ENCODE measurements at places on chromosomes 2 and 18. TPM values are rescaled to one million over a fixed set of nuclear protein-coding genes. Genes with fewer than 3 reads are reported as not detected.

DNA sequence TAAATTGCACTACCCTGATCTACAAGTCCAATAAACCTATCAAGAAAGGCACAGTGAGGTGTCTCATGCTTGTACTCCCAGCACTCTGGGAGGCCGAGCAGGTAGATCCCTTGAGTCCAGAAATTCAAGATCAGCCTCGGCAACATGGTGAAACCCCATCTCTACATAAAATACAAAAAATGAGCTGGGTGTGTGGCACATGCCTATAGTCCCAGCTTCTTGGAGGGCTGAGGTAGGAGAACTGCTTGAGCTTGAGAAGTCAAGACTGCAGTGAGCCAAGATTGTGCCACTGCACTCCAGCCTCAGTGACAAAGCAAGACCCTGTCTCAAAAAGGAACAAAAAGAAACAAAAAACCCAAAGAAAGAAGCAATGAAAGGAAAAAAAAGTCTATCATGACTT, 58.9 kb downstream of the ROCK2 start:
- H3K27me3 ChIP-seq, result no peaks in the 10 kb centered on the region
- H3K4me1 ChIP-seq, result peaks cover 7% of the 10 kb centered on the region
- H3K36me3 ChIP-seq, result peaks cover 29% of the 10 kb centered on the region

DNA sequence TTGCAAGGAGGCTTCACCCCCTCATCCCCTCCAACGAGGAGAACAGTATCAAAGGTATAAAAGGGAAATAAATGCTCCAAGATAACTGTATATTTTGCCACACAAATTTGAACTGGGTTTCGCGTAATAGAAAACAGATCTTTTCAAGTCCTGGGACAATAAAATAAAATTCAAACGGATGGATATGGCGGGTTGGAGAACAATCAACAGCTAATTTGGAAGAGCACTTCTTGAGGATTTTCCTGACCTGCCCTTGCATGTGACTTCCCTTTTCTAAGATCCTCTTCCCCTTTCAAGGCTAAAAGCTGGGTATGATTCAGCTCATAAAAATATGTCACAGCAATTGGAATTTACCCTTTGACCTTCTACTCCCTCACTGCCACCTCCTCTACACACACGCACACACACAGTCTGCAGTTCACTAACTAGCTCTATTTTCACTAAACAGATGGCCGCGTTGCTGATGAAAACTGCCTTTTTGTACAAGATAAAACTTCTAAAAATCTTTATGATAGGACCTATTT, 386.9 kb downstream of the FIGN start:
- H3K27me3 ChIP-seq, result peaks cover 8% of the 10 kb centered on the region

DNA sequence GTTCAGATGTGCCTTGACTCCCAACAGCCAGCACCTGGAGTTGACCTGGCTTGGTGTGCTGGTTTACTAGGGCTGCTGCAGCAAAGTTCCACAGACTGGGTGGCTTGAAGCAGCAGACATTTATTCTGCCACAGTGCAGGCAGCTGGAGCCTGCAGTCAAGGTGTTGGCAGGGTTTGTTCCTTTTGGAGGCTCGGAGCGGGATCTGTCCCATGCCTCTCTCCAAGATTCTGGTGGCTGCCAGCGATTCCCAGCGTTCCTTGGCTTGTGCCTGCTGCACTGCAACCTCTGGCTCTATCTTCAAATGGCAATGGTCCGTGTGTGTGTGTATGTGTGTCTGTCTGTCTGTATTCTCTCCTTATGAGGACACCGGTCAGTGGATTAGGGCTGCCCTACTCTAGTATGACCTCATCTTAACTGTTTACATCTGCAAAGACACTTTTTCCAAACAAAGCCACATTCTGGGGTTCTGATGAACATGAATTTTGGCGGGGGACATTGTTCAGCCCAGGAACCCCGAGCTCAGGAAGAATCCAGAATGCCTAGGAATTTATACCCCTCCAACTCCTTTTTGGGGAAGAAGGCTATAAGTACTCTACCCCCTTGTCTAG, 44.7 kb upstream of the TMEM131 start:
- DNase-seq, result no peak
- no peak overlapping the region for H3K4me3 ChIP-seq
- peaks cover 19% of the 10 kb centered on the region for H3K36me3 ChIP-seq
- H3K27me3 ChIP-seq, result peaks cover 10% of the 10 kb centered on the region

DNA sequence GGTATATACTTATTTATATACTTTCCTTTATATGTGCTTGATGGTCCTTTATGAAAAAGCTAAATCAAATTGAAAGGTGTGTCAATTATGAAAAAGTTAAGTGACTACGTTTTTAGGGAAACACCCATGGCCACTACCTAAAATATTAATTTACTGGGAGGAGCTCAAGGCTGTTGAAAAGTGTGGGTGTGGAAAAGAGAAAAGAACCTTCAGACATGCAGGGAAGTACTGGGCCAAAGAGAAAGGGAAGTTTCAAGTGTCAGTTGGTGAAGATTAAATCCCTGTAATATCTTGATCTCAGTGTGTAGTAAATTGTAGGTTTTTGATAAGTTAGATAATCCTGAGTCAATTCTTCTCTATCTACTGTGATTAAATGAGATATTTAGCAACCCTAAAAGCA, 6.2 kb upstream of the GKN1 start:
- H3K27me3 ChIP-seq, result no peaks in the 10 kb centered on the region
- no peak for DNase-seq
- no peaks in the 10 kb centered on the region for H3K4me1 ChIP-seq
- no peak overlapping the region for H3K27ac ChIP-seq

GRCh38 chr2:214569419-214570035, 158.7 kb downstream of the VWC2L start:
- H3K27me3 ChIP-seq, result no peaks in the 10 kb centered on the region
- H3K36me3 ChIP-seq, result no peaks in the 10 kb centered on the region
- DNase-seq, result no peak

DNA sequence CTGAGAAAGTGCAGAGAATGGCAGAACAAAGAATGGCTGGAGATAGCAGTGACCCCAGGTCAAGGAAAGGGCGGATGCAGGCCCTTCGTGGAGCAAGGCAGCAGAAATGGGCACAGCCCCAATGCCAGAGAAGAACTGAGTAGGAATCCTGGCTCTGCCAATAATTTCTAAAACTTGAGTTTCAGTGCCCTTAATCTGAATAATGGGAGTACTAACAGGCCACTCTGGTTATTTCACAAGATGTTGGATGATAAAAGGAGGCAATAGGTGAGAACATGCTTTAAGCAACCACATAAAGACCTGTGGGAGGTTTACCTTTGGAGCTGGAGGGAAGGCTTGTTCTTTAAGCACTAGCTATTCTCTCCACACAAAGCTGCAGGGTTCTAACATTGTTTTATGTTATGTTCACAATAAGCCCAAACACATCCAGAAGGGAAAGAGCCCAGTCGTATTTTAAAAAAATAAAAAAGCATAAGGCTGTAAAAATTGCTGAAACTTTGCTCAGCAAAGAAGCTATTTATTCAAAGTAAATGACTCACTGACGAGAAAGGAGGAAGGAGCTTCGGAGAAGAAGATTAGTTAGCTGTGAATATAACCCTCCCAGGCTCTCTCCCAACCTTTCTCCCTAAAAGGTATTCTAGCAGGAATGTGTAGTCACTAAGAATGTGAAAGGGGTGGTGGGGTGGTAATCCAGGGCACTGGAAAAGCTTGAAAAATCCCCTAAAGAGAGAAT, 470.2 kb downstream of the TXNL1 start:
- peak overlapping the region; percentile 39 for H3K27ac ChIP-seq
- H3K4me3 ChIP-seq, result no peak overlapping the region
- DNase-seq, result no peak
- no peaks in the 10 kb centered on the region for H3K36me3 ChIP-seq

- no peaks in the 10 kb centered on the region for H3K36me3 ChIP-seq
- H3K4me3 ChIP-seq, result no peak overlapping the region
- DNase-seq, result no peak
- H3K27me3 ChIP-seq, result no peaks in the 10 kb centered on the region
These were observed 1462.8 kb upstream of the LRRTM1 start for GRCh38 chr2:81767187-81767912.

- H3K4me3 ChIP-seq, result no peak overlapping the region
- no peak overlapping the region for H3K27ac ChIP-seq
- DNase-seq, result no peak
- no peaks in the 10 kb centered on the region for H3K36me3 ChIP-seq
- H3K4me1 ChIP-seq, result peaks cover 13% of the 10 kb centered on the region
- peaks cover 3% of the 10 kb centered on the region for H3K27me3 ChIP-seq
These were observed 83.6 kb upstream of the NPAS2 start for GRCh38 chr2:100736121-100736915.

DNA sequence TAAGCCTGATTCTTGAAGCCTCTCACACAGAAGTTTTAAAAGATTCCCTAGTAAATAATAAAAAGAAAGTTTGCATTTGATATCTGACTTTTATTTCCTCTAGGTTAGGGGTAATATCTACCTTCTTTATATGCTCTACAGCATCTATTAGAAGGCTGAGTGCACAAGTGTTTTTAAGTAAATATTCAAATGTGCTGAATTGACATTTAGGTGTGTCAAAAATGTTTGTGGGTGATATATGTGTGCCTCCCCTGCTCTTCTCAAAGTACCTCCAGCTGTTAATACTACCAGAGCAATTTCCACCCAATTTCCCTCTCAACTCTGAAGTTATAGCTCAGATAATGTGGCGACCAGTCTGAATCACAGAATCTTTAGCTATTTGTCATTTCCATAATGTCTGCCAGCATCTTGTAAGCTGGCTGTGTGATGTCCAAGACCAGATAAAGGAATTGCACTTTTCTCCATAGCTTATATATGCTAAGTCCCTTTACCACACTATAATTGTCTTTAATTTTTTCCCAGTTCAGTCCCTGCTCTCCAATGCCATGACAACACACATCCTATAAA, 24.4 kb upstream of the ERMN start:
- DNase-seq, result no peak
- peaks cover 18% of the 10 kb centered on the region for H3K4me1 ChIP-seq
- no peak overlapping the region for H3K4me3 ChIP-seq
- peaks cover 3% of the 10 kb centered on the region for H3K27me3 ChIP-seq

GRCh38 chr2:207616185-207616584, 9.0 kb downstream of the METTL21A start:
- no peak overlapping the region for H3K4me3 ChIP-seq
- no peaks in the 10 kb centered on the region for H3K27me3 ChIP-seq
- peaks cover 7% of the 10 kb centered on the region for H3K4me1 ChIP-seq
- DNase-seq, result no peak

DNA sequence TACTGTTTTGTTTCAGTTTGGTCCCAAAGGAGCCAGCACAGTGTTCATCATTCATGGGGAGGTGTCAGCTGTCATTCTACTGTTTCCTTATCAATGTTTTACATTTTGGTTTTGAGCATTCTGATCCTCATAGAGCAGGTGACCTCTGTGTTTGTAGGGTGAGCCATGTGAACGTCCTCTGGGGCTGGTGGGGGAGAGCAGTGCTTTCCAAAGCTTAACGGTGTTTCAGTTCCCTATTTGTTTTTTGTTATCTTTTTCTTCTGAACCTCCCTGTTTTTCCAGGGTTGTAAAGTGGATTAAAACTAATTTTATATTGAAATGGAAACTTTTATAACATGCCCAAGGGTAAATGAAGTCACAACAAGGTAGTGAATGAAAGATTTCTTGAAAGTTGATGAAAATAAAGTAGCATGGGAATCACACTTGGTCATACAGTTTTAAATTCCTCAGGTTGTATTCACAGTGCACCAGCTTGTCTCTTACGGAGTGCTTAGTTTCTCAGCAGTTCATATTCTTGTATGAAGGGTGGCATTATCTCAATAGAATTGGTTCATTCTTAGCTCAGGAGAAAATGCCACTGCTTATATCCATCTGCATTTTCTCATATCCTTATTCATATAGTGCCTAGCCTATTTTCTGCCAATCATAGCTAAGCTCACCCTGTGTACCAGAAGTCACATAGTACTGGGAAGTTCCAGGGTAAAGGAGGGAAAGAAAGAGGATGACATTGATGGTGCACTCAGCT, 54.5 kb downstream of the MAP4K4 start:
- no peak for DNase-seq
- H3K27me3 ChIP-seq, result no peaks in the 10 kb centered on the region
- peaks cover 70% of the 10 kb centered on the region for H3K4me1 ChIP-seq
- H3K27ac ChIP-seq, result peak overlapping the region; percentile 48
- peaks cover 5% of the 10 kb centered on the region for H3K36me3 ChIP-seq
- no peak overlapping the region for H3K4me3 ChIP-seq

GRCh38 chr2:234345921-234346320, 151.0 kb downstream of the ARL4C start:
- no peaks in the 10 kb centered on the region for H3K27me3 ChIP-seq
- no peaks in the 10 kb centered on the region for H3K36me3 ChIP-seq
- H3K4me3 ChIP-seq, result no peak overlapping the region
- H3K27ac ChIP-seq, result no peak overlapping the region

DNA sequence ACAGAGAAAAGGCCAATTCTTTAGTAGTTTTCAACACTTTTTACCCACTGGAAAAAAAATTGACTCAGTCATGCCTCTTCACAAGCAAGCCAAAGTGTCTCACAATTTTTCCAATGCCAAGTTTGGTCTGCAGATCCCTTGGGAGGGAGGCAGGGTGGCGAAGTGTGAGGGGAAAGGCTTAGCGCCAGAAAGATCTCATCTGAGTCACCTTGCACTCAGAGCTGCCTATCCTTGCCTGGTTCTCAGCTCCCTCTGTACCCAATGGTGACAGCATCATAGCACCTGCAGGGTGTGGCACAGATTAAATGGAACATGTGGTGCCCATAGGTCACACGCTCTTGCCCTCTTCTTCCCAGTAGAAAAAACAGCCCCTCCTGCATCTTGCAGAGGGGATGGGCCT, 55.2 kb upstream of the GYPC start:
- no peak overlapping the region for H3K4me3 ChIP-seq
- H3K36me3 ChIP-seq, result peaks cover 31% of the 10 kb centered on the region
- H3K27ac ChIP-seq, result no peak overlapping the region
- DNase-seq, result no peak
- H3K27me3 ChIP-seq, result peaks cover 3% of the 10 kb centered on the region

DNA sequence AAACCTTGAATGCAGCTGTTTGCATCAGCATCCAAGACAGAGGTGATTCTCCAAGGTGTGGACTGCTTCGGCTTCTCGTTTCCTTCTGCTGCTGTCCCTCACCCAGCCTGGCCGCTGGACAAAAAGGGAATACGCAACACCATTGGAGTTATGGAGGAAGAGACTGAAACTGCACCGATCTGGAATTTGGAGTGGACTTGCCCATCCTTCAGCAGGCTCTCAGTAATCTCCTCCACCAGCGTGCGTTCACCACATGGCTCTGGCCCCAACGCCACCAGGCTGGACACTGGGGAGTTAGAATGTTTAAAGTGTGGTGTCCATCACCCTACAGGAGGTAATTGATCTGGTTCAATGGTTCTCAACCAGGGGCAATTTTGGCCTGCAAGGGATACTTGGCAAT, 41.4 kb upstream of the ID2 start:
- H3K27me3 ChIP-seq, result peaks cover 24% of the 10 kb centered on the region
- DNase-seq, result no peak
- H3K4me3 ChIP-seq, result no peak overlapping the region
- no peaks in the 10 kb centered on the region for H3K36me3 ChIP-seq
- no peak overlapping the region for H3K27ac ChIP-seq

ABCG5 gene
- not detected for total RNA-seq

TMEM163 gene
- 0.94 TPM for total RNA-seq

UGT1A8 gene
- total RNA-seq, result not detected
